ENCODE measurements at places on chromosomes 1 and 21.

GRCh38 chr1:70038025-70038424 lies 167.4 kb downstream of the LRRC40 start:
- DNase-seq = no peak

DNA sequence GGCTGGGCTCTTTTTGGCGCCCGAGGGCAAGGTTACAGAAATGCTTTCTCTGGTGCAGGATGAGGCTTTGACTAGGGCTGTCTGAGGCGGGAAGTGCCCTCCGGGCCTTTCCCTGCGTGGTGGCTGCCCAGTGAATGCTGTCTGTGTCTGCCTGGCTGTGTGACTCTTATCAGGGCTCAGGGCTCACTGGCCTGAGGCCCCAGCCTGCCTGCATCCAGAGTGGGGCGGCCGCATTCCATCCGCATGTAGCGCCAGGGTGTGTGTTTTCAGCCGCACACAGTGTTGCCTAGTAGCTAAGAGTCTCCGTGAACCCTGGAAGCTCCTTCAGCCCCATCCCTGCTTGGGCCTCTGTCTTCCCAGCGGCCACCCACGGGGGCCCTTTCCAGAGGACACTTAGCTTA lies 59.1 kb downstream of the FAAP20 start:
- no peak for DNase-seq

DNA sequence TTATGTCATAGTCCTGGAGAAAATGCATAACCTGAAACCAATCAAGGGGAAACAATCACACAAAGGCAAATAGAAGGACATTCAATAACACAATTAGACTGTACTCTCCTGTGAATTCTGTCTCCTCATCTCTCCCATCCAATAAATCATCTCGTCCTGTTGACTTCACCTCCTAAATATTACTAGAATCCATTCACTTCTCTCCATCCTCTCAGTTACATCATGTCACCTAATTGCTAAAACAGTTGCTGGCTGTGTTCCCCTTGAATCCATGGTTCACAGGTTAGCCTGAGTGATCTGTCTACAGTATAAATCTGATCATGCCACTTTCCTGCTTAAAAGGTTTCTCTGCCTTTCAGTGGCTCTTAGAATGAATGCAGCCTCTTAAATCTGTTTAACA lies 220.2 kb downstream of the TGFB2 start:
- DNase-seq = no peak

GRCh38 chr1:91609551-91609950 lies 108.9 kb downstream of the CDC7 start:
- no peak for DNase-seq

- DNase-seq = no peak
Observed at GRCh38 chr1:232287676-232288569, 342.0 kb downstream of the SIPA1L2 start.

DNA sequence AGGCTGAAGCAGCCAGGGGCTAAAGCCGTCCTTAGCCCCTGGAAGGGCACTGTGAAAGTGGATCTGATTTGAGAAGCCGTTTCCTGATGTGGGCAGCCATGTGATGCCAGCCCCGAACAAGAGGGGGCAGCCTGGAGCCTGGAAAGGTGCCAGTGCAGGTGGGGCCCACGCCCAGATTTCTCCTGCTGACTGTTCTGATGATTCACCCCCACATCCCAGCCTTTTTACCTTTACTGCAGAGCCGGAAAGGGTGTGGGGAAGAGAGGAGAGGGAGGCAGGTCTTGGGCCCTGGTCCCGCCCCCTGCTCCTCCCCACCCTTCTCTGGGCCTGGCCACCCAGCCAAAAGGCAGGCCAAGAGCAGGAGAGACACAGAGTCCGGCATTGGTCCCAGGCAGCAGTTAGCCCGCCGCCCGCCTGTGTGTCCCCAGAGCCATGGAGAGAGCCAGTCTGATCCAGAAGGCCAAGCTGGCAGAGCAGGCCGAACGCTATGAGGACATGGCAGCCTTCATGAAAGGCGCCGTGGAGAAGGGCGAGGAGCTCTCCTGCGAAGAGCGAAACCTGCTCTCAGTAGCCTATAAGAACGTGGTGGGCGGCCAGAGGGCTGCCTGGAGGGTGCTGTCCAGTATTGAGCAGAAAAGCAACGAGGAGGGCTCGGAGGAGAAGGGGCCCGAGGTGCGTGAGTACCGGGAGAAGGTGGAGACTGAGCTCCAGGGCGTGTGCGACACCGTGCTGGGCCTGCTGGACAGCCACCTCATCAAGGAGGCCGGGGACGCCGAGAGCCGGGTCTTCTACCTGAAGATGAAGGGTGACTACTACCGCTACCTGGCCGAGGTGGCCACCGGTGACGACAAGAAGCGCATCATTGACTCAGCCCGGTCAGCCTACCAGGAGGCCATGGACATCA lies at the start of gene SFN:
SFN (plus strand) TSS at position 369 of the 904 bp plus-strand sequence; CDS start at position 433, 64 bp downstream.
- no peak for DNase-seq

GRCh38 chr1:56404066-56404465 lies 175.3 kb downstream of the PLPP3 start:
- DNase-seq = no peak
